ENCODE measurements at places on chromosomes 16 and 17. TPM values are rescaled to one million over a fixed set of nuclear protein-coding genes. Genes with fewer than 3 reads are reported as not detected.

PRKAR1A gene
- total RNA-seq: 267 TPM

DNA sequence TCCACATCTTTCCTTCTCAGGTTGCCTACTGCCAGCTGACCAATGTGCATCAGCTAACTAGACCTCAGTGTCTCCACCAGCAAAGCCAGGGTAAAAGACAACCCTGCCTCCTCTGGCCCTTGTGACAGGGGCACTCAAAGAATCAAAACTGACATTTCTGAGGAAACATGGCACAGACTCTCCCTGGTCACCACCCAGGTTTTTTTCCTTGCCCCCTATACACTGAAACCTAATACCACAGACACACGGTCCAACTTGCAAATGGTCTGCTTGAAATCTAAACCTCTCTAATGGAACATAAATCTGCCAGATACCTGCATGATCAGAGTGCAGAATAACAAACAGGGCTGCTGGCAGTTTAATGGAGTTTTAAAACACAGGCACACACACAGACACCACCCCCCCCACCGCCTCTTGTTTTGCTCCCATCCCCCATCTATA lies 19.5 kb upstream of the CORO6 start:
- DNase-seq: no peak

DNA sequence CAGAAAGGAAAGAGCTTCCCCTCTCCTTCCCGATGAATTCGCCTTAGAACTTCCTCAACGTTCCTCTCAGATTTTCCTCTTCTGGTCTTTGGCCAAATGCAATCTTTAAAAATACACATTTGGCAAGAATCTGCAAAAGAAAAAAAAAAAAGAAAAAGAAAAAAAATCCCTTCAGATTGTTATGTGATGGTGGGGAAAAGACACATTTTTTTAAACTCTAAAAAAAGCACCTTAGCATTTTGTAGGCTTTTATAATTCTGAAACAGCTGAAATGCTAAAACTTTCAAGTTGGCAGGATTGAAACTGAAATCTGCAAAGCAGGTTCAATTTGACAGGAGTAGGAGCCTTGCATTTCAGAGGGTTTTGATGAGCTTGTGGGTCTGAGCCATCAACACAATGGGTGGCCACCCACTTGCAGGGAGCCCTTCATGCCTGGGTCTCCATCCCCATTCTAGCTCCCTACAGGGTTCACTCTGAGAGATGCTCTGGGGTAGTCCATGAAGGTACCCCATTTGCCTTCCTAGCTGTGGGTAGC lies 33.1 kb downstream of the CACNG3 start:
- DNase-seq: no peak

DNA sequence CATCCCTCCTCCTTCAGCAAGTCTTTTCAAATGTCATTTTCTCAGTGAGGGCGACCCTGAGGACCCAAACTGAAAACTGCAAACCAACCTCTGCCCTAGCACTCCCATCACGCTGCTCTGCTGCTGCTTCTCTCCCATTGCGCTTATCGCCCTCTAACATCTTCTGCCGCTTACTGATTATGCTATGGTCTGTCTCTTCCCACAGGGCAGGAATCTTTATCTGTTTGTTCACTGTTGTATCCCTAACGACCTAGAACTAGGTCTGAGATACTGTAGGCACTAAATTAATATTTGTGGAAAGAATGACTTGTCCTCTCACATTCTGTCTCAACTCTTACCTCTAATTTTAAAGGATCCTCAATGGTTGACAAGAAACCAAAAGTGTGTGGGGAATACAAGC lies 12.5 kb downstream of the ZSCAN32 start:
- no peak for DNase-seq
